ENCODE measurements at places on chromosomes 3 and 15.

- DNase-seq: no peak
Measured at GRCh38 chr3:152786977-152787681, 47.8 kb upstream of the P2RY1 start.

- DNase-seq: no peak
Measured at GRCh38 chr3:22360970-22361369, 610.0 kb upstream of the ZNF385D start.

GRCh38 chr15:57720867-57721266 is 14.4 kb downstream of the POLR2M start:
- no peak for DNase-seq

DNA sequence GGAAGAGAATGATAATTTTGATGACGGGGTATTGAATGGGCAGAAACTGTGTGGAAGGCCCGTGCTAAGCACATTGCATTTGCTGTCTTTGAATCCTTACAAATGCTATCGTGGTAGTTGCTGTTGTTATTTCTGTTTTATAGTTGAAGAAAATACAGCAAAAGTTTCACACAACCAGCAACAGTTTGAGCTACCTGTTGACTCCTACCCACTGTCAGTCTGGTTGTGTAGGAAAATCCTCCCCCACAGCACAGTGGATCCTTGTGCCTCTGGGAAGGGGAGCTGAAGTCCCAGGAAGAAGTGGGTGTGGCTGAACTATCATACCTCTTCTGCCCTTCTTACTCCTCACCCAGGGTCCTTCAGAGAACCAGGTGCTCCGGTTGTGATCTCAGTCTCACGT is 29.4 kb downstream of the MRAS start:
- no peak for DNase-seq

GRCh38 chr3:142502187-142502985 is 54.5 kb upstream of the XRN1 start:
- DNase-seq: no peak

- DNase-seq: no peak
Measured at GRCh38 chr15:93219859-93220420, 130.9 kb upstream of the RGMA start.

DNA sequence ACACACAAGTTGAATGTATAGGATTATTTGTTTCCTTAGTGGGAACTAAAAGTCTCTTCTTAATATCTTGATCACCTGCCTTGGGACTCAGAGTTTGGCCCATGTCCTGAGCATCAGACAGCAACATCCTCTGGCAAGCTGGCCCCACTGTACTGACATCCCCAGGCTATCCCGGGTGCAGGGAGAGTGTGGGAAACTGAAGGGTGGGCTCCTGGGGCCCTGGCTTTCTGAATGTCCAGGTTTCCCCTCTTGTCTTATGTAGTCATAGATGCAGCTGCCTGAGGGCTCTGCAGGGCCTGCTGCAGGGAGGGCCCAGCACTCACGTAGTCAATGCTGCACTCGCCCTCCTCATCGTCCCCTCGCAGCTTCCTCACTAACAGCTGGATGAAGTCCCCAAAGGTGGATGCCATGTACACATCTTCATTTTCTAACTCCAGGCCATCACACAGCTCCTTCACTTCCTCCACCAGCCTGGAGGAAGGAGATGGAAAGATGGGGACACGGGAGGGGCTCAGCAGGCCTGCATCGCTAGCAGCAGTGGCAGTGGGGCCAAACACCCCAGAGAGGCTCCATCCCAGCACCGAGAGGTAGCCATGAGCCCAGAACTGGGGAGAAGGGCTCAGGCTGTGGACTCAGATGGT is 42.8 kb downstream of the ALDH1L1 start:
- no peak for DNase-seq

GRCh38 chr3:117553461-117553860 is 843.9 kb downstream of the TUSC7 start:
- no peak for DNase-seq

DNA sequence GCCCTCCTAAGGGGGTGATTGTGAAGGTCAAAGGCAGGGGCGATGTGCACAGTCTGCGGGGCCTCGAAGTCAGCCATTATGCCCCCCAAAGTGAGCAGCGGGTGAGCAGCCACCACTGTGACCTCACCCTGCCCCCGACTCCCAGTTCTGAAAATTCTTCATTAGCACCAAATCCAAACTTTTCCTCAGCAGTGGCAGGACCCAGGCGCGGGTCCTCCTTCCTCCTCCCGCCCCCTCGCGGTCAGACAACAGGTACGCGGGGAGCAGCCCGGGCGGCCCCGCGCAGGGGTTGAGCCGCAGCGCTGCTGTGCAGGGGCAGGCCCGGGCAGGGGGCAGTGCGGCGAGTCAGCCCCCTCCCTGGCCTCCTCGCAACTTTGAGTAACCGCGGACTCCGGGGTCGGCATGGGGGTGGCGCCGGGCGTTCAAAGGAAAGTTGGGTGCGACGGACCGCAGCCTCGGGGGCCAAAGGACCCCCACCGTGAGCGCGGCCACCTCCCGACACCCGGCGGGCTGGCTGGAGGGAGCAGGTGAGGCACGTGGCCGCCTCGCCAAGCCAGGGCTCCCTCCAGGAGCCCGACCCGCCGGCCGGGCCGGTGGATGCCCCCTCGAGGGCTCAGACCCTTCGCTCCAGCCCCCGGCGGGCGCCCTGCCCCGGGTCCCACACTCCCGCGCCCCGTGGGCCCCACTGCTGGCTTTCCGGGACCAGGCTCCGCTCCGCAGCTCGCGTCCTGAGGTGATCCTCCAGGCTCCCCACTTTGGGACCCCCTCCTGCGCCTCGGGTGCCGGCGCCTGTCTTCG is 49.4 kb upstream of the CCDC174 start:
- no peak for DNase-seq

- DNase-seq: no peak
Measured at GRCh38 chr3:7518026-7518425, 657.1 kb downstream of the GRM7 start.

DNA sequence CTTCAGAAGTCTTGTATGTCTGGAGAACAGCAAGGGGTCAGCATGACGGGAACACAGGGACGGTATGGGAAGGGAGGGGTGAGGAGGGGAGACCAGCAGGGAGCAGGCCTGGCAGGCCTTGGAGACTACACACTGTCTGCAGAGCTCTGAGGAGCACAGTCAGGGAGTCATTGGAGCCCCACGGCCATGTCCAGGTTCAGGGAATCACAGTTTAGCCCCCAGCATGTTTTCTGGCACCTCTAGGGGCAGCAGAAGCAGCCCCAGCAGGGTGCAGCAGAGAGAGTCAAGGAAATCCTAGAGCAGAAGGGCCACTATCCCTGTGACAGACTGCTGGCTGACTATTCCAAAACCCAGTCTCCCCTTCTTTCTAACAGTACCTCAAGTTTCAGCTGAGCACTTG is 3.2 kb downstream of the LAMP3 start:
- no peak for DNase-seq

DNA sequence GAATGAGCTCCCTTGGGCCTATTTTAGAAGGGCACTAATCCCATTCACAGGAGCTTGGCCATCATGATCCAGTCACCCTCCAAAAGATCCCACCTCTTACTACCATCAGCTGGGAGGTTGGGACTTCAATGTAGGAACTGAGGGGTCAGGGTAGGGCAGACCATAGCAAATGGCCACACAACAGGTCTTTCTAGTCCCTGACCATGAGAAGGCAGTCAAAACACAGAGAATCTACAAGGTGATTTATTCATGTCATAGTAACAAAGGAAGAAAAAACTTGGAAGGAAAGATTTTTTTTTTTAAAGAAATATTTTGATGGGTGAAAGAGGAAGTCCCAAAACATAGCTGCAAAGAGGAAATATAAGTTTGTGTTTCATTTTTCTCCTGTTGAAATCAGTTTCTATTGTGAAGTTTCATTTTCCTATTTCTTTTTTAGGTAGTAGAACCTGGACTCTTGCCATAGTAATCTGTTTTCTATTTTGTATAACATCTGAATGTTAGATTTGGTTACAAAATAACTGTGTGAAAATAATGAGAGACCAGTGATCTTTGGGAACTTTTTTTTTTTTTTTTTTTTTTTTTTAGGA is 23.5 kb upstream of the TNFSF10 start:
- DNase-seq: no peak

- no peak for DNase-seq
Measured at GRCh38 chr3:124876401-124876878, 10.7 kb downstream of the ITGB5 start.

- DNase-seq: no peak
Measured at GRCh38 chr3:69823743-69824142, 84.5 kb downstream of the MITF start.

- no peak for DNase-seq
Measured at GRCh38 chr3:68007621-68008226, 353.3 kb upstream of the SUCLG2 start.

- no peak for DNase-seq
Measured at GRCh38 chr3:106033654-106034053, 164.8 kb upstream of the CBLB start.

GRCh38 chr3:40566694-40567093 is 41.9 kb downstream of the ZNF621 start:
- no peak for DNase-seq

DNA sequence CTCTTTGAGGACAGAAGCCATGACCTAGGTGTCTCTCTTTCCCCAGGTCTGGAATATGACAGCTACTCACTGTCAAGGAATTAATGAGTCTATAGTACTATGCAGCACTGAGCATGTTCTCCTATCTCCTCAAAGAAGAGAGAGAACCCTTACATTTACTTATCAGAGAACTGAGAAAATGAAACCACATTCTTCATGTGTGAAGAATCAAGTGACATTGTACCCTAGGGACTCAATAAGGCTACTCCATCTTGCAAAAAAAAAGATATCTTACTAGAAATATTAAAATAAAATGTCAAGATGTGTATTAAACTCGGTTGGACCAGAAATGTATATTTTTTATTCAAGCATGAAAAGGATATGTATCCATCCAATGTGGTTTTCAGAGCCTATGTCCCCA is 133.2 kb upstream of the COL8A1 start:
- DNase-seq: no peak

- no peak for DNase-seq
Measured at GRCh38 chr3:13268120-13268519, 152.0 kb downstream of the NUP210 start.

DNA sequence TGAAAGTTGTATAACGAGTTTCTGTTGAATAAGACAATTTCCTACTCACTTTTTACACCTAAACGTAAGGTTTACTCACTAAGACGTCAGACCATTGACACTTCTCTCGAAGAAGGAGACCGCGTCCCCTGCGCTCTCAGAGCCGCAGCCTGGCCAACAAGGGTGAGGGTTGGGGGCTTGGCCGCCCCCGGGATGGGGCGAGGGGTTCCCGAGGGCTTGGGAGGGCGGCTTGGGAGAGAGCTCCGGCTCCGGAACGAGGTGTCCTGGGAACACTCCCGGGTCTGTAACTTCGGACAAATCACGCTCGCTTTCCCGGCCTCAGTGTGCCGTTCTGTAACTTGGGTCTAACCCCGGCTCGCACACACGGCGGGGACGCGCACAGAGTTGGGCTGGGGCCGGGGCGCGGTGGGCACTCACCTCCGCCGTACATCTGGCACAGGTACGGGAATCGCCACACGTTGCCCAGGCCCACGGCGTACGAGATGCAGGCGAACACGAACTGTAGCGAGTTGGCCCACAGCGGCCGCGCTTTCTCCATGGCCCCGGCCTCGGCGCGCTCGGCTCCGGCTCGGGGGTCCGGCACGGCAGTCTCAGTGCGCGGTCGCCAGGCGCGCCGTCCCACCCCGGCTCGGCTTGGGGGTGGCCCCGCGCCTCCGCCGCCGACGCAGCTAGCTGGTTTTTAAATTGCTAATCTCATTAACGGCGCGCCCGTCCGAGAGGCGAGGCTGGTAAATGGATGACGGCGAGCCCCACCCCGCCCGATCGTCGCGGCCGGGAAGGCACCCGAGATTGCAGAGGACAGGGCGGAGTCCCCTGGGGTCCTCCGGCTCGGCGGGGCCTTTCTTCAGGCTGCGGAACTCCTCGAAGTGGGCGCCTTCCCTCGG is at the start of gene SLC6A20:
TSS of gene SLC6A20 (minus strand) at position 655 of the 884 bp plus-strand sequence. CDS start at position 538, 117 bp downstream.
- DNase-seq: no peak

GRCh38 chr3:42164656-42165055 is 73.5 kb downstream of the TRAK1 start:
- no peak for DNase-seq

GRCh38 chr3:32901005-32901932 is 50.2 kb upstream of the CCR4 start:
- DNase-seq: no peak

DNA sequence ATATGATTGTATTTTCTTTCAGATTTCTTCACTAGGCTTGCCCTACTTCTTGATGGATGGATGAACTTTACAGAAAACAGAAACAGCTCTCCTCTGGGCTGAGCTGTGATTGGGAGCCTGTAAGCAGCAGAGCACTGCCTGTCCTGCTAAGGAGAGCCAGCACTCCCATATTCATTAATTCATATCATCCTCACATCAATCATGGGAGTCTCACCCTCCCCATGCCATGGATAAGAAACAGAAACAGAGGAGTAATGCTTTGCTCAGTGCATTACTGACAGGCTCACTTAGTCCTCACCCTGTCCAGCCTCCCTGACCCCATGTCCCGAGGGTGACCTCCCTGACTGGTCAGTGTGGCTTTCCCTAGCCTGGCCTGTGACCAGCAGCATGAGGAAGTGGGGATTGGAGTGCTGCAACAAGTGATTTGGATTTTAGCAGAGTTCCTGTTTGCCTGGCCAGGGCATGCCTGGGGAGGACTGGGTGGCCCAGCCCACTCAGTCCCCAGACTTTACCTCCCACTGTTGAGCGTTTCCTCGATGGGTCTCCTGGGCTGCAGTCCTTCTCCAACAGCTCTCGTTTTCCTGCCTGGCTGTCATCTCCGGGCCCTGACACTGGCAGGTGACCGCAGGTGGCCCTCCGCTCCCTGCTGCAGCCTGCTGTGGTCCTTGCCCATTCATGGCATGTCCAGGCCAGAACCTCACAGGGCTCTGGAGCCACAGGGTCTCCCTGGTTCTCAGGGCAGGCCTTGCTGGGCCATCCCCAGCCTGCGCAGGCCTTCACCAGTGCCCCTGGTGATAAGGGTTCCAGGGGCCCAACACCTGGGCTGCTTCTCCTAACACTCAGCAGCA is 1.3 kb upstream of the TMIE start:
- DNase-seq: no peak

GRCh38 chr3:114380233-114380651 is 86.4 kb downstream of the TIGIT start:
- DNase-seq: no peak

DNA sequence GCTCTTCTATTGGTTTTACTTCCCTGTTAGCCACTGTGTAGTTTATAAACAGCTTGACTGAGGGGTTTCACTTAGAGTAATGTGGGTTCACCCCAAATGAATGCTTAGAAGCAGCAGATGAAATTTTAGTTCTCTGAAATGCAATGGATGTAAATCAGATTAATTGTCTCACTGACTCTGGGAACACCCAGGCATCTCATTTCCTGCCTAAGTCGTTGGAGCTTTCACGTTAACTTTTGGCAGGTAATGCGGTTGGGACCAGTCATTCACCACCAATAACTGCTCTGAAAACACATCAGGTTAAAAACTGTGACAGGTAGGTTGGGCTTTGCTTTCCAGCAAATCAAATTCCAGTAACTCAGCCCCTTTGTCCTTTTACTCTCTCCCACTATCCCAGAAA is 775.4 kb downstream of the NTRK3 start:
- no peak for DNase-seq

- no peak for DNase-seq
Measured at GRCh38 chr3:53166206-53166605, 5.2 kb downstream of the PRKCD start.
